ENCODE measurements at places on chromosomes 2 and 18.

DNA sequence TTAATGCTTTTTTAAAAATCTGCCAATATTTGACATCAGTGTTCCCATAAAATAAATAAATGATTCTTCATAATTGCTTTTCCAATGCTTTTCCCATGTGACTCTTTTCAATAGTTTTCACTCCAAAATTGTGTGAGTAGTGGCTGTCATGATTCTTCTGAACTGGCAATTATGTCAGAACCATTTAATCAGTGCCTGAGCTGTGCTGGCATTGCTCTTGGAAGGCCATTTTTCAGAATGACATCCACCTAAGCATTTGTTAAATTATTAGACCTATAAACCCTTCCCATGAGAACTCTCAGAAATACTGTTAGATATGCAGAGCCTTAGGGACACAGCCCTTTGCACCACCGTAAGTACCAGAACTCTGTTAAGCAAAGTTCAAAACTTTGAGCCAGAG, 334.9 kb upstream of the RAB12 start:
- H3K27ac ChIP-seq, result no peak overlapping the region
- H3K4me3 ChIP-seq, result no peak overlapping the region
- no peaks in the 10 kb centered on the region for H3K36me3 ChIP-seq
- H3K4me1 ChIP-seq, result no peaks in the 10 kb centered on the region

DNA sequence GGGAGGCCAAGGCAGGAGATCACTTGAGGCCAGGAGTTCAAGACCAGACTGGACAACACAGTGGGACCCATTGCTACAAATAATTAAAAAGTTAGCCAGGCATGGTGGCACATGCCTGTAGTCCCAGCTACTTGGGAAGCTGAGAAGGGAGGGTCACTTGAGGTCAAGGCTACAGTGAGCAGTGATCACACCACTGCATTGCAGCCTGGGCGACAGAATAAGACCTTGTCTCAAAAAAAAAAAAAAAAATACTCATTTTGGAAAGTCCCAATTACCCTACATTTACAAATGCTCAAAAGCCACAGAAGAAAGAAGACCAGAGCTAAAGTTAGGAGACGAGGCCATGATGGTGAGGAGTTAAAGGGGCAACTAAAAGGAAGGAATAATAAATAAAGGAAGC, 61.9 kb downstream of the COLEC12 start:
- no peak for DNase-seq
- peaks cover 3% of the 10 kb centered on the region for H3K27me3 ChIP-seq
- H3K36me3 ChIP-seq, result no peaks in the 10 kb centered on the region
- H3K27ac ChIP-seq, result no peak overlapping the region
- no peak overlapping the region for H3K4me3 ChIP-seq

DNA sequence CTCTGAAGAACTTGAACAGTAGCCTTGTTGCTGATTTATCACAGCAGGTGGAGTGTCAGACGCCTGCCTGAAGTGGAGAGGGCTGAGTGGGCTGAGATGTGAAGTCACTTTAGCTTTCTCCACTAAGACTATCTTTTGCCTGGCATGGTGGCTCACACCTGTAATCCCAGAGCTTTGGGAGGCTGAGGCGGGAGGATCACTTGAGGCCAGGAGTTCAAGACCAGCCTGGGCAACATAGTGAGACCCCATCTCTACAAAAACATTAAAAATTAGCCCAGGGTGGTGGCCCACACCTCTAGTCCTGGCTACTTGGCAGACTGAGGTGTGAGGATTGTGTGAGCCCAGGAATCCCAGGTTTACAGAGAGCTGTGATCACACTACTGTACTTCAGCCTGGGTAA, 60.6 kb upstream of the TTC39C start:
- H3K4me3 ChIP-seq, result no peak overlapping the region
- no peak for DNase-seq
- no peak overlapping the region for H3K27ac ChIP-seq
- H3K36me3 ChIP-seq, result no peaks in the 10 kb centered on the region

- H3K27me3 ChIP-seq, result peaks cover 3% of the 10 kb centered on the region
- H3K4me1 ChIP-seq, result no peaks in the 10 kb centered on the region
- no peak overlapping the region for H3K4me3 ChIP-seq
These were observed 60.0 kb upstream of the DTNA start for GRCh38 chr18:34650121-34650545.

- no peaks in the 10 kb centered on the region for H3K36me3 ChIP-seq
- no peak overlapping the region for H3K4me3 ChIP-seq
- H3K4me1 ChIP-seq, result no peaks in the 10 kb centered on the region
These were observed 53.6 kb downstream of the CAPN13 start for GRCh38 chr2:30753630-30754029.

GRCh38 chr2:127588241-127588640, 52.8 kb downstream of the MYO7B start:
- H3K27ac ChIP-seq, result no peak overlapping the region
- H3K4me3 ChIP-seq, result no peak overlapping the region
- no peaks in the 10 kb centered on the region for H3K36me3 ChIP-seq

- H3K4me1 ChIP-seq, result no peaks in the 10 kb centered on the region
- H3K4me3 ChIP-seq, result no peak overlapping the region
- no peaks in the 10 kb centered on the region for H3K27me3 ChIP-seq
- DNase-seq, result no peak
- no peaks in the 10 kb centered on the region for H3K36me3 ChIP-seq
These were observed 237.3 kb downstream of the OSR1 start for GRCh38 chr2:19120941-19121750.

- H3K4me1 ChIP-seq, result no peaks in the 10 kb centered on the region
- DNase-seq, result no peak
- H3K36me3 ChIP-seq, result no peaks in the 10 kb centered on the region
- peaks cover 32% of the 10 kb centered on the region for H3K27me3 ChIP-seq
These were observed 54.4 kb downstream of the CAPN13 start for GRCh38 chr2:30752811-30753210.

DNA sequence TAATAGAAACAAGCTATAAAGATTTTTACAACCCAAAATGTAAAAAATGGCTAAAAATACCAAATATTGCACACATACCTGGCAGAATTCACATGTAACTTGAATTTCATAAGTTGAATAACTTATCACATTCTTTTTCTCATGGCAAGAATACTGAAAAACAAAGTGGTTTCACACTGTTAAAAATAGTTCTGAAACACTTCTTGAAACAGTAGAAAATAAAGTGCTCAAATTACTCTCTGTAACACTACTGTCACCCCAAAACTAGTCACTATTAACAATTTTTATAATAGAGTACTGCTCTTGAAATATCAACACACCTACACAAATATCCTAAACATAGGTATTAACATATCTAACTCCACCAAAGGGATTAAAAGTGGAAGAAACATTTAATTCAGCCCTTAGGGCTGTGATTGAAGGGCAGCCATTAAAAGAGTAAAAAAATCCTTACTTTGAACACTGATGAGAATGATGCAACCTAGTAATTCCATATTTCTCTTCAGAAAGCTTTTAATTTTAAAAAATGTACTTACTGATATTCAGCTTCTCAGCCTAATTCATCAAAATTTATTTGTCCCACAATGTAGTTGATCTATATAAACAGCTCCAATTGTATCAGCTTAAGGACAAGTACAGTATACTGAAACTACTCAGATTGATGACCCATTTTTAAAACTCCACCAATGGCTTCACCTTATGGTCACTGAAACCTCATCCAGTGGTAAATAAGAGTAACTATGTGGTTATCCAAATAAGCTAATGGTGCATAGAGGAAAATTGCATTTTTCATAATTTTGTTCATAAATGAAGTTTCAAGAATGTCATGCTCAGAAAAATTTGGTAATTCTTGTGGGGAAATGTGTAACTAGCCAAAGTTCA, 31.4 kb downstream of the ATF2 start:
- H3K4me3 ChIP-seq, result no peak overlapping the region
- H3K27me3 ChIP-seq, result no peaks in the 10 kb centered on the region
- peaks cover 42% of the 10 kb centered on the region for H3K4me1 ChIP-seq
- peaks cover 68% of the 10 kb centered on the region for H3K36me3 ChIP-seq
- DNase-seq, result no peak

DNA sequence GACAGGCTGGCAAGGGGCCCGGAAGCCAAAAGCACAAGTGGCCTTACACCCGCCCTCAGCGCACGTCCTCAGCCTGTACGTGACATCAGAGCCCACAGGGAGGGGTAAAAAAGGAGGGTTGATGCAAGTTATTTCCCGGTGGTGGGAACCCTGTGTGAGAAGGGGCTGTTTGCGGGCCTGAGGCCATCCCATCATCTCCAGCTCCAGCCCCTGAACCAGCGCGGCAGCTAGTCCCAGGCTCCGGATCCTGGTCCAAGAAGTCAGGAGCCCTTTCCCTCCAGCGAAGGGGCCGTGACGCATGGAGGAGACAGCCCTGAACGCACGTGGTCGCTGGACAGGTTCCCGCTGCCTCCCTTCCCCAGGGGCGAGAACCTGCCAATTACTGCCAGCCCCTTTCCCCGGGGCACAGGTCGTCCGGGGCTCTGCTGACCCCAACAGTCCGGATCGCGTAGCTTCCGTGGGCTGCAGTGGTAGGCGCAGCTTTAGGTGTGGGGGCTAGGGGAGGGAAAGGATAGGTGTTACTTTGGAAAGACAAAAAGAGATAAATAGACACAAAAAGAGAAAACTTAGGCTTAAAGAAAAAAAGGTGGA, 1.3 kb upstream of the LRP2 start:
- no peaks in the 10 kb centered on the region for H3K36me3 ChIP-seq
- peaks cover 38% of the 10 kb centered on the region for H3K4me1 ChIP-seq
- H3K27me3 ChIP-seq, result peaks cover 65% of the 10 kb centered on the region

DNA sequence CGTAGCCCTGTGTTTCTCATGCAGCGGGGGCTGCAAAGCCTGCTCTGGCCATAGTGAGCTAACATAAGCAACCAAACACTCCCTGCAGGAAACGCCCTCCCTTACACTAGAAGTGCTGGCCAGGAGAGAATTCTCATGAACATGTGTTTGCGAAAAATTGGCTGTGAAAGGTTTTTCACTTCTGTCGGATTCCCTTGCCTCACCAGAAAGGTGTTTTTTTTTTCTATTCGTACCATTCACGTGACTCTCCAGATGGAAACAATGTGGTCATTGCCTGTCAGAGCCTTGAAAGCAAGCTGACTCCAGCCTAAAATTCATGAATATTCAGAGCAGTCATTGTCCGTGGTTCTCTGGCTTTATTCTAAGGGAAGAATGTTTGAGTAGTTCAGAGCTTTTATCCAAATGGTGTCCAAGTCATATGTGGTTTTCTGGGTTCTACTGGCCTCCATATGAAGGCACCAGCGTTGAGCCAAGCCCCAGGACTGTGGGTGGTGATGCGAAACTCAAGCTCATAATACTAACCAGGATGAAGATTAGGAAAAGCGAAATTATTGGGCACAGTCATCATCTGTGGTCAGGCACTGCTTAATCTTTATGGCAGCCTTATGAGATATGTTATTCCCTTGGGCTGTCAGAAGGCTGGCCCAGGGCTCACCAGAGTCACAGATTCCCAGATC, 236.4 kb downstream of the ALPK2 start:
- no peak overlapping the region for H3K4me3 ChIP-seq
- DNase-seq, result no peak
- H3K36me3 ChIP-seq, result no peaks in the 10 kb centered on the region
- H3K27ac ChIP-seq, result no peak overlapping the region

DNA sequence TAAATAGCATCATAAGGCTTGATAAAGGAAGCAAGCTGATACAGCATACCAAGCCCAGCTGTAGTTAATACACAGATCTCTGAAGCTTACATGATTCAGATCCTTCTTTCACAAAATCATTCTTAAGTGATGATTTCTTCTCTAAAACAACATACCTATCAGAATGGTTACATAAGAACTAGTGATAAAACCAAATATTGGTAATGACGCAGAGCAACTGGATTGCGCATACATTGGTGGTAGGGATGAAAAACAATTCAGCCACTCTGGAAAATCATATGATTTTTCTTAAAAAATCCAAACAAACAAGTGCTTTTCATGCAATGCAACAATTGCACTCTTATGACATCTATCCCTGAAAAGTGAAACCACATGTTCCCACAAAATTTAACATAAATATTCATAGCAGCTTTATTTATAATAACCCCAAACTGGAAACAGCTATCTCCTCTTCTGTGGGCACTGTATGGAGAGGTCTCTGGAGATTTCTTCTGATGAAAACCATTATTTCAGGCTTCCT, 153.6 kb upstream of the DSEL start:
- H3K36me3 ChIP-seq, result no peaks in the 10 kb centered on the region
- peaks cover 2% of the 10 kb centered on the region for H3K27me3 ChIP-seq
- H3K27ac ChIP-seq, result no peak overlapping the region
- DNase-seq, result no peak
- no peaks in the 10 kb centered on the region for H3K4me1 ChIP-seq
- no peak overlapping the region for H3K4me3 ChIP-seq

GRCh38 chr18:70920840-70921374, 632.1 kb downstream of the SOCS6 start:
- no peaks in the 10 kb centered on the region for H3K36me3 ChIP-seq
- no peak overlapping the region for H3K27ac ChIP-seq
- no peak for DNase-seq
- H3K27me3 ChIP-seq, result no peaks in the 10 kb centered on the region

GRCh38 chr18:7872569-7872968, 305.5 kb downstream of the PTPRM start:
- H3K27me3 ChIP-seq, result no peaks in the 10 kb centered on the region
- no peaks in the 10 kb centered on the region for H3K4me1 ChIP-seq
- no peak for DNase-seq
- H3K36me3 ChIP-seq, result no peaks in the 10 kb centered on the region
- H3K27ac ChIP-seq, result no peak overlapping the region

DNA sequence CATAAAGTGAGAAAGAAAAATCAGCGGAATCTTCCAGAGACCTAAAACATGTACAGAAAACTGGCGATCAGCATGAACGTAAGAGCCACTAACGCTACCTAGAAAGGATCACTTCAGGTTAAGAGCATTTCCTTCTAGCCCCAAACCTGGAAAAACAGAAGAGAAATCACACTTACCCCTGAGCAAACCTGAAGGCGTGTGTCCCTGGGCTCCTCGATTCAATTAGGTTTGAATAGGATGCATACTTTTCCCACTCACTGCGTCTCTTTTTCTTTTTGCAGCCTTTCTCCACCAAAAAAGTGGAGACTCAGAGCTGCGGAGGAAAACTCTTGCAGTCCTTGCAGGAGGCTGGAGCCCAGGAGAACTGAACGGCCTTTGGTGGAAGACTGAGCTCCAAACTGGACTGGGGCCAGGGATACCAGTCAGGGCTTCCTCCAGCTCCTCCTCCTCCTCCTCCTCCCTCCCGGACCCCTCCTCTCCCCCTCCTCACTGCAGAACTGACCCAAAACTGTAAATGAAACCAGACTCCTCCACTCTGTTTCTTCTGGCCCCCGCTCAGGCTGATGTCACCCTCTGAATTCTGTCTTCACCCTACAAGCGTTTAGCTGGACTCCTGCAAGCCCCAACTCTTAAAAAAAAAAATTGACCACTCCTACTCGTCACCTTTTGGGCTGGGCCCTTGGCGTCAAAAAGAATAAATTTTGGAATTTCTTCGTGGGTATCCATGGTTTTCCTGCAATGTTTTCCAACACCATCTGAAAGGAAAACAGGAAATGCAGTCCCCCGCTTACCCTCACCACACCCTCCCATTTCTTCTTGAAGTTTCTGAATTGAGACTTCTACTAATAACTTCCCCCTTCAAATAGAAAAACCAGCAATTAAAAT, at the start of gene COL6A3:
TSS of gene COL6A3 (minus strand) at position 388 of the 885 bp plus-strand sequence. CDS start 17,347 bp downstream, outside the sequence.
- peaks cover 72% of the 10 kb centered on the region for H3K36me3 ChIP-seq
- H3K4me1 ChIP-seq, result peaks cover 2% of the 10 kb centered on the region
- H3K27me3 ChIP-seq, result no peaks in the 10 kb centered on the region
- DNase-seq, result no peak
- H3K27ac ChIP-seq, result no peak within 1 kb of the TSS

- H3K27ac ChIP-seq, result no peak overlapping the region
- no peaks in the 10 kb centered on the region for H3K27me3 ChIP-seq
- H3K4me1 ChIP-seq, result no peaks in the 10 kb centered on the region
- no peak for DNase-seq
These were observed 43.0 kb upstream of the DSG1 start for GRCh38 chr18:31274931-31275330.
